Inflammatory macrophage treated with lipopolysaccharide for 1 hour (primary cell): ENCODE measurements at places on chromosomes 2 and 18.

DNA sequence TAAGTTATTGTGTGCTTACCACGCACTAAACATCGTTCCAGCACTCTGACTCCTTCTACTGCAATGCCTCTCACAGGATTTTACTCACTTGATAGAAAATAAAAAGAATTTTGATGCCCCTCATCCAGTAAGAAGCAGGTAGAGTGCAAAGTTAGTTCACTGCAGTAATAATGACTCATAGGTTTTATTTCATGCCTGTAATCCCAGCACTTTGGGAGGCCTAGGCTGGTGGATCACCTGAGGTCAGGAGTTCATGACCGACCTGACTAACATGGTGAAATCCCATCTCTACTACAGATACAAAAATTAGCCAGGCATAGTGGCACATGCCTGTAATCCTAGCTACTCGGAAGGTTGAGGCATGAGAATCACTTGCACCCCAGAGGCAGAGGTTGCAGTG lies 190.6 kb downstream of the RAD51AP2 start:
- no peak for DNase-seq

DNA sequence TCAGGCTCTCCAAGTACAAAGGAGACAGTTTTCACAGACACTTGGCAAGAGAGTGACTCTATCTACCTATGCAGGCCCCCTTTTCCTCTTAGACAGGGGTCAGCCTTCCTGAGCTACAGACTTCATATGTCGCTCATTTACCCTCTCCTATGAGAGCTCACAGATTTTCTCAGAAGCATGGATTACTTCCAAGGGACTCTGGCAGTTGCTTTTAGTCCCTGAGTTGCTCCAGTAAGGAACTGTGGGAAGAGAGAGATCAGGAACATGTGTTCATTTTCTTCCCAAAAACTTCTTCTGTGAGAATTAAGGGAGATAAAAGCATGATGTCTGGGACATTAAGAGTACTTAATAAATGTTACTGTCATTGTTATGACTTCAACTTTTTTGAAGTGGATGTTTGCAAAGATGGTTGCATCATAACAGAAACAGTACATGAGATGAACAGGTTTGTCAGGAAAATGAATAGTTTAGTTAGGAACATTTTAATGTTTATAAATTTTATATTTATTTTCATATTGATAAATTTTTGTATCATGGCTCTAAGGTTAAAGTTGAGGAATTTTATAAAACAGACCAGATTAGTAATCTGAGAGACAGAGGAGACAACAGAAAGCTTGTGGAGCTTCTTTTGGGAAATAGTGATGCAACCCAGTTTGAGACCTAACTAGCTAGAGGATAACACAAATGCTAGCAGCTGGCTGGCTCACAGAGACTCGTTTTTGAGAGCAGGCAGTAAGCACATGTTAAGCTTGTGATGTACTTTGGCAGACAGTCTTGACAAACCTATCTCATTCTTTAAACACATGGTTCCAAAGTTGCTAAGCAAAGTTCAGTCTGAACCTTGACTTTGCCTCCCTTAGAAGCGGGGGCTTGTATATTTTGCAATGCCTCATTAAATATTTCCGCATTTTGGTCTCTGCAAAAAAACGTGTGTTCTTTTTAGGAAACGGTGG lies 21.7 kb upstream of the UGP2 start:
- peak; percentile 32 for DNase-seq

- DNase-seq: no peak
Observed at GRCh38 chr2:217735899-217736298, 266.9 kb downstream of the TNS1 start.

DNA sequence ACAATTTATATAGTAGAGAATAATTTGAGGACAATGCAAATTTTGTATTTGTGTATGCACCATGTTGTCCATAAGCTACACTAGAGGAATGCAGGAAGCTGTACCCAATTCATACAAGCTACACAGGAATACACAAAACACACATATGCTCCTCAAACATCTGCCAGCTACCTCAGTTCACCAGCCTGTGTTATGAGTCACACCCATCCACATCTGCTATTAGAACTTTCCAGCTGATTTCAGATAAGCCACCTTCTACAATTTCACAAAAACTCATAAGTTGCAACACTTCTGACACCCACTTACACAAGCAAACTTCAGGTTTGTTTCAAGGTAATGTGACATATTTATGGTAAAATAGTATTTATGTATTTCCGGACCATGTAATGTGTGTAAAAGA lies 438.9 kb downstream of the SATB2 start:
- DNase-seq: no peak

DNA sequence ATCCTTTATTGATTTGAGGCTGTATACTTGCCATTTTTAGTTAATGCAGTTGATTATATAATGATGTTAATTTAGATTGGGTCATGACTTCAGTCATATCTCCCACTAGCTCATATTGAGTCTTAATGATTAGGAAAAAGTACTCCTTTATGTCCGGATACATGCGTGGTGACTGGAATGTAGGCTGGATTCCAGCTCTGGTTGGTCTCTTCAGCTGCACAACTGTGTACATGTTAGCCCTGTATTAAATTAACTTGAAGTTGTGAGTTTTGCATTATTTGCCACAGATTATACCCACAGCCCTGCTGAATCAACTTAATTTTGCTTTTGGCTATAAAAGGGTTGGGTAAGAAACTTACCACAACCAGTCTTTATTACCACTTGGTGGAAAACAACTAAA lies 22.5 kb downstream of the MOB4 start:
- DNase-seq: no peak

- DNase-seq: no peak
Observed at GRCh38 chr2:147430408-147430807, 414.4 kb upstream of the ACVR2A start.

DNA sequence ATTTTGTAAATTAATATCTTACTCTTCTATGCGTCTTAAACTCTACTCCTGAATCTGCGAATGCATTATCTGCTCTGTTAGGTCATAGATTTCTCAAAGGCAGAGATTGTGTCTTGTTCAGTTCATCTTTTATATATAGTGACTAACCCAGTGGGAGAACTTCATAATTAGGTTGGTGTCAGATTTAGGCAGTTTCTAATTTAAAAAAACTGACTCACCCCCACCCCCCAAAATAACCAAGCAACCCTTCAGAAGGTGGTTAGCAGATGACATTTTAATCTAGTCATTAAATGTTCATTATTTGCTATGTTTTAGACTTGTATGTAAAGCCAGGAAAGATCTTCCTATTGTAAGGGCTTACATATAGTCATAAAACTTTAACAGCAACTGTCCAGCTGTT lies 10.4 kb downstream of the SERPINB12 start:
- no peak for DNase-seq

DNA sequence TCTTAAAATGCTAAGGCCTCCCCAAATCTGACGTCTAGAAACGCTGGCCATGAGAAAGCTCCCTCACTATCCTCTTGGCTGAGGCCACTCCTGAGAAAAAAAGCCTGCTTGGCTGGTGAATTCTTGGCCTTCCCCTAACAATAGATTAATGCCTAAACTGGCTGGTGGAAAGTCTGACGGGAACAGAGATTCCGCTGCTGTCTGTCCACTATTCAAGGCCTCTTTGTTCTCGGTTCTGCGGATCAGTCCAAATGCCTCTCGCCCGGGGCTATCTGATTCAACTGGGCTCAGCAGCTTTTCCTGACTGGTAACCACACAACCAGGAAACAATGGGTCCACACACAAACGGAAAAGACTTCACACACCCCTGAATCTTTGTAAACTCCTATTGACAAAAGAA lies 27.2 kb downstream of the PXDN start:
- DNase-seq: no peak

- DNase-seq: no peak
Observed at GRCh38 chr18:54303408-54303807, 34.1 kb downstream of the POLI start.

GRCh38 chr2:79832511-79833234 lies 319.8 kb downstream of the CTNNA2 start:
- DNase-seq: no peak

DNA sequence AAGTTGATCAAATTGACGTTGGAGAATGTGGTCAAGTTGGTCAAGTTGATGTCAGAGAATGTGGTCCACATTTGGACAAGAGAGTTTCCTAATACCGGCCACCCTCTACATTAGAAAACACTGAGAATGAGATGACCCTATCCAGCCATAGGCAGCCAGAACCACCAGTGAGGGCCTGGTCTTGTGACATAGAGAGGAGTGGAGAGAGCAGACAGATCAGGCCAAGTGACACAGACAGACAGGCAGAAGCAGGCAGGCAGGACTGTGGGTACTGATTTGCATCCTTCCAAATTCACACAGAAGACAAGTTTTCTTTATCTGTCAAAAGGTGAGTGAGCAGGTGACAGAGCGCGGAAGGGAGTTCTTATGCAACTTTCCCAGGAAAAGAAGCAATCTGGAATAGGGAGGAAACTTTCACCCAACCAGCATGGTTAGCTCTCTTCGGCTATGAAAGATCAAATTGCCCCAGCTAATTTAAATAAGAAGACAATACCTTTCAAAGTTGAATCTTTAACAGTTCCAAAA lies 109.1 kb upstream of the PID1 start:
- no peak for DNase-seq

- DNase-seq: no peak
Observed at GRCh38 chr2:65275141-65275915, 47.7 kb downstream of the ACTR2 start.

- no peak for DNase-seq
Observed at GRCh38 chr2:241803387-241804325, 5.3 kb upstream of the NEU4 start.

GRCh38 chr2:41880561-41881243 lies 167.1 kb upstream of the PKDCC start:
- no peak for DNase-seq

DNA sequence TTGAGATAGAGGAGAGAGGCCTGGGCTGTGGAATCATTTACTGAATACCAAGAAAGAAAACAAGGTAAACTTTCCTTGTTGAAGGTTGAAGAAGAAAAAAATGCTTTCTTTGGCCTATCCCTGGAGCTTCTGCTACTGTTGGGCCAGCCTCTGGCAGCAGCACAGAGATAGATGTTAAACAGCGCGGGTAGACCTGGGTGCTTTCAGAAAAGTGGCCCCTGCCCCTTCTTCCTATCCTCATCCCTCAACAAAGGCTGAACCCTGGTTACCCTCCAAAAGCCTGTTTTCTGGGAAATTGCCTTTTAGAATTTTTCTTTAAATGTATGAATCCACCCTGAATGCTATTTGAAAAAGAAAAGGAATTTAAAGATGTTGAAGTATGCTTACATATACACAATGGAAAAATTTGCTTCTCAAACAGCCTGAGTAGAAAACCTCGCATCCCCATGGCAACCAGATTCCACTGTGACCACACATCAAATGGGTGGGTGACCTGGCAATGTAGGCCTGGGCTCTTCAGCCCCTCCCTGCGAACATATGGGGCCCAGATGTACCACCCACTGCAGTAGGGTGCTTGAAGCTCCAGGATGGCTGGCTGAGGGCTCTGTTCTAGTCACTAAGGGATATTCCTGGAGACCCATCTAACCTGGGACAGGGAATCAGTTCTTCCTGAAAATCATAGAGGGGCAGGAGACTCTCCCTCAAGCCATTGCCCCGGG lies 23.4 kb upstream of the CHRNA1 start:
- DNase-seq: no peak

- no peak for DNase-seq
Observed at GRCh38 chr2:47230418-47230817, 75.3 kb upstream of the STPG4 start.

GRCh38 chr18:864872-865273 lies 39.8 kb upstream of the ADCYAP1 start:
- DNase-seq: peak; percentile 53

- DNase-seq: no peak
Observed at GRCh38 chr2:33022989-33023727, 76.4 kb downstream of the LTBP1 start.

DNA sequence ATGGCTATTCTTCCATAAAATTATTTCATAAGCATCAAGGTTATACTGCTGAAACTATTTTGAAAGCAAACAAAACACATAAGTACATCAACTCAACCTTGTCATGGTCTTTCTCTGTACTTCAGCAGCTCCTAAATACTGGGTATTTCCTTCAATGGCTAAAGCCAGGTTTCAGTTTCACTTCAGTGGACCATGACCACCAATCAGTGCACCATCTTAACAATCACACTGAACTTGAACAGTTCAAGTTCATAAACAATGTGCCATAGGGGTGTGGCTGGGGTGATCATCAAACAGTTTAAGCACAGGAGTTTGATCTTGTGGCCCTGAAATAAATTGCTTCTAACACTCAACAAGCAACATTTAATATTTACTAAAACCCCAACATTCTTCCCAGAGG lies 124.1 kb upstream of the FIGN start:
- no peak for DNase-seq

DNA sequence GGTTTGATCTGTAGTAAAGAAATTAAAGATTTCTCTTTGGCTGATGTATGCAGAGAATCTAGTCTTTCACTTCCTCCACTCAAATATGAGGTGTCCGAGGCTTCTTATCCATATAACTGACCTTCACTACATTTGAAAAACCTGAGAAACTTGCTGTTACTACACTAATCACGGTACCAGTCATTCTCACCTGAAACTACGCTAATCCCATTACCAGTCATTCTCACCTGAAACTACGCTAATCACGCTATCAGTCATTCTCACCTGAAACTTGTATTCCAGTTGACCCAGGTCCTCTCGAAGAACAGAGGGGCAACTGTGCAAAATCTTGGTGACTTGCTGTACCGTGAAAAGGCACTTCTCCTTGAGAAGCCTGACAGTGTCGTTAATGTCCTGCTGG lies 5.1 kb downstream of the MTERF4 start:
- no peak for DNase-seq

GRCh38 chr2:230575642-230576324 lies 136.9 kb upstream of the CAB39 start:
- DNase-seq: no peak

DNA sequence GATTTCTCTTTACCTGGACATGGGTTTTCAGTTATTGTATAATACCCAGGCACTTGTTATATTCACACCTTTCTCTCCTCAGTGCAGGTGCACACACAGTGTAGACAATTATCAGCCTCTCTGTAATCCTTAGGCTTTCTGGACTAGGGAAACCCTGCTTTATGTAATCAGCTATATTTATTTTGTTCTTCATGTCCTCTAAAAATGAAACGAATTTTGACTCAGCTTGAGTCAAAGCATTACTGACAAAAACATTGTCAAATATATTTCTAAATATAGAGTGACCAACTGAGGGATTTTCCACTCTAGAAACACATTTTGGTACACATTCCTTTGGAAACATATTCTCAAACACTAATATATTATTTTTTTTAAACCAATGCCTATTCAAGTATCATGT lies 144.8 kb upstream of the GULP1 start:
- DNase-seq: no peak

DNA sequence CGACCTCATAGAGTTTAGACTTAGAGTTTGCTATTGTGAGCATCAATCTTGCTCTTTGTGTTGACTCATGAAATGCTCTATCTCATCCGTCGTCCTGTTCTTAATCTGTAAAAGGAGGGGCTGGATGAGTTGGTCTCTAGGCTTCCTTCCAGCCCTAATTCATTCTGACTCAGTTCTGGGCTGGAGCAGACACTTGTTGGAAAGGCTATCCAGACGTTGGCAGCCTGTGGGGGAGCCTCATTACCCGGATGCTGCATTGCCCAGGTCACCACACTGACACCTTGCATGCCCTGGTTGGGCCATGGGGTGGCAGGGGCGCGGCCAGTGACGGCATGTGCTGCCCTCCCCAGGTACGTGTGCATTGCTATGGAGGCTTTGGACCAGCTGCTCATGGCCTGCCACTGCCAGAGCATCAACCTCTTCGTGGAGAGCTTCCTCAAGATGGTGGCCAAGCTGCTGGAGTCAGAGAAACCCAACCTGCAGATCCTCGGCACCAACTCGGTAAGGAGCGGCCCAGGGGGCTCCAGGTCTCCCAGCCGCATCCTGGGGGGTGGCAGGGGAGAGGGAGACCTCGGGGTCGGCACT lies 61.5 kb downstream of the EFR3B start:
- no peak for DNase-seq

- no peak for DNase-seq
Observed at GRCh38 chr2:232420463-232421188, 14.0 kb downstream of the ALPG start.
